Transverse colon (tissue), 4 donors: ENCODE measurements at places on chromosomes 7 and 10. TPM values are rescaled to one million over a fixed set of nuclear protein-coding genes. Genes with fewer than 3 reads are reported as not detected.

The ACTL6B gene
- total RNA-seq, result not detected

The CDHR1 gene
- 44.3 TPM for total RNA-seq

- no peaks in the 10 kb centered on the region for H3K27me3 ChIP-seq
- H3K27ac ChIP-seq, result no peak overlapping the region
- peaks cover 32% of the 10 kb centered on the region for H3K4me1 ChIP-seq
- H3K4me3 ChIP-seq, result no peak overlapping the region
- H3K36me3 ChIP-seq, result no peaks in the 10 kb centered on the region
These were observed 477.4 kb upstream of the KLF6 start for GRCh38 chr10:4262449-4262848.

DNA sequence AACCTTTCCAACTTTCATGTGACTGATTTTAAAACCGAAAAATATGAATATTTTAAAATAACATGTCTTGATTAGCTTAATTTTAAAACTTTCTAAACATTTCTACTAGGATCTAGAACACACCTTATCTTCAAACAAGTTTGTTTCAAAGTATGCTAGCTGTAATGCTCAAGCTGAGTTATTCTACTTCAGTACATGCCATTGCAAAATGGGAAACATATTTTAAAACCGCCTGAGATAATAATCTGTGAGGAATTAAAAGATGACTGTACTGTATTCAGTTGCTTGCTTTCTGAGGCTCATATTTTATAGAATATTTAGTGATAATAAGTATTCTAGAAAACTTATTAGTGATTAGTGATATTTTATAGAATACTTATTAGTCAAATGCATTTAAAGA is 99.6 kb downstream of the LMBR1 start:
- H3K4me1 ChIP-seq, result no peaks in the 10 kb centered on the region
- H3K36me3 ChIP-seq, result no peaks in the 10 kb centered on the region
- H3K27me3 ChIP-seq, result no peaks in the 10 kb centered on the region
- DNase-seq, result no peak

DNA sequence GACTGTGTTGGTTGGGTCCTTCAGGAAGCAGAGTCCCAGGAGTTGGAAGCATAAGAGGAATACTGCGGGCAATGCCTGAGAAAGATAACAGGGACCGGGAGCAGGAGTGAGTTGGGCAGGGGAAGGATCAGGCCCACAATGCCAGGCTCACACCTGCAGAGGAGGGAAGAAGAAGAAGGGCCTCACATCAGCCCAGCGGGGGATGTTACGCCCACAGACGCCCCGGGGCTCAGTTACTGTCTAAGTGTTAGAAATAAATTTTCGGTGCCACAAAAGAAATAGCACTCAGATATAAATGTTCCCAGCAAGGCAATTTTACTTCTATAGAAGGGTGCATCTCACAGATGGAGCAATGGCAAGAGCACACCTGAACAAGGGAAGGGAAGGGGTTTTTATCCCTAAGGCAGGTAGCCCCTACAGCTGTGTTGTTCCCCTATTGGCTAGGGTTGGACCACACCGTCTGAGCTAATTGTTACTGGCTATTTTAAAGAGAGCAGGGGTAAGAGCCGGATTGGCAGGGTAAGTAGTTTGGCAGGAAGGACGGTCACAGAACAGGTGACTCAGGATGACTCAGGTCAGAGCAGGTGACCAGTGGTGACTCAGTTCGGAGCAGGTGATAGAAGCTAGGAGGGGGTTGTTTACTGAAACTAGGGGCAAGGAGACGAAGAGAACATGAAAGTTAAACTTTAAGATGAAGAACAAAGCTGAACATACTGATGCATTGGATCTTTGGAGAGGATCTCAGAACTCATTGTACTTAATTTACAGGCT is at the start of gene NOS3:
Gene NOS3, plus strand, starts transcription at position 602 of the 771 bp plus-strand sequence. CDS start 2,787 bp downstream, outside the sequence.
- peaks cover 25% of the 10 kb centered on the region for H3K4me1 ChIP-seq
- no peak within 1 kb of the TSS for H3K4me3 ChIP-seq
- no peaks in the 10 kb centered on the region for H3K36me3 ChIP-seq

- no peak overlapping the region for H3K4me3 ChIP-seq
- no peaks in the 10 kb centered on the region for H3K36me3 ChIP-seq
- no peaks in the 10 kb centered on the region for H3K27me3 ChIP-seq
- H3K27ac ChIP-seq, result no peak overlapping the region
- no peak for DNase-seq
These were observed 68.9 kb upstream of the ANTXRL start for GRCh38 chr10:46217752-46218453.

- H3K36me3 ChIP-seq, result no peaks in the 10 kb centered on the region
- no peak overlapping the region for H3K4me3 ChIP-seq
- H3K27ac ChIP-seq, result no peak overlapping the region
- H3K4me1 ChIP-seq, result no peaks in the 10 kb centered on the region
These were observed 10.5 kb upstream of the ZNF212 start for GRCh38 chr7:149228831-149229471.

- peak overlapping the region; percentile 77 for H3K4me3 ChIP-seq
- no peaks in the 10 kb centered on the region for H3K36me3 ChIP-seq
- no peak for DNase-seq
- H3K4me1 ChIP-seq, result peaks cover 36% of the 10 kb centered on the region
- H3K27me3 ChIP-seq, result no peaks in the 10 kb centered on the region
- H3K27ac ChIP-seq, result peak overlapping the region; percentile 90
These were observed 644 bp downstream of the BUD23 start for GRCh38 chr7:73683788-73684693.

- no peak overlapping the region for H3K4me3 ChIP-seq
- no peak overlapping the region for H3K27ac ChIP-seq
- no peak for DNase-seq
These were observed 241.7 kb downstream of the TMEM26 start for GRCh38 chr10:61211468-61211867.

DNA sequence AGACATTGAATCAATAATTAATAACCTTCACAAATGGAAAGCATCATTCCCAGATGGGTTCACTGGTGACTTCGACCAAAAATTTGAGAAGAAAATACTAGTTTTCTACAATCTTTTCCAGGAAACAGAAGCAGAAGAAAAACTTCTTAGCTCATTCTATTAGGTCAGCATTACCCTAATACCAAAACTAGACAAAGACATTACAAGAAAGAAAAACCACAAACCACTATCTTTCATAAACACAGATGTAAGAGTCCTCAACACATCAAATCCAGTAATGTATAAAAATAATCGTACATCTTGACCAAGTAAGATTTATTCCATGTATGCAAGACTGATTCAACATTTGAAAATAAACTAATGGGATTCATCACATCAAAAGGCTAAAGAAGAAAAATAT is 64.0 kb upstream of the CDK1 start:
- DNase-seq, result no peak
- H3K4me1 ChIP-seq, result no peaks in the 10 kb centered on the region
- no peak overlapping the region for H3K27ac ChIP-seq
- H3K4me3 ChIP-seq, result no peak overlapping the region

DNA sequence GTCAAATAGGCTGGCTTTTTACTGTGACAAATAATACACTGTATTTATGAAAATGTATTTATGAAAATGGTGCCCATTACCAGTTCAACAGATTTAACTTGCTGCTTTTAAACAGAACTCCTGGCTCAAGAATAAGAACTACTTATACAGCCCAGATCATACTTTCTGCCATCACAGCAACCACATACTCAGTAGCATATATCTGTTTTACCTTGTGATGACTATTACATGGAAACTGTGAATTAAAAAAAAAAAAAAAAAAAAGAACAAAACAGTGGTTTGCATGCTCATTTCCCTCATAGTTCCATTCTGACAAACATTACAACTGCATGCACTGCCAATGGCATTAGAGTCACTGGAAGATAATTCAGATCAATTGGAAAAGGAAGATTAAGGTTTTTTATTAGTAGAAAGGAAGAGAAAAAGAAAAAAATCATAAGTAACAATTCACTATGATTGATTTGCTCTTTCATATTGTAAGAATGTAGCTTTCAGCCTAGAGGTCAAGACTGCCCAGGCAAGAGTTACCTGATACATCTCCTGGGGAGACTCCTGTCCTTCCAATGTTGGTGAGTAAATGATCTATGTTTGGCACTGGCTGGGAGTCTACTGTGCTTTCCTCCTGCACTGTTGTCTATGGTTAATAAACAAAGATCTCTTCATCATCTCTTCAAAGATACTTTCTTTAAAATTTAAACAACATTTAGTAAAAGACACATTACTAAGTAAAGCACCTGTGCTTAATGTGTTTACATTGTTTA is 132.8 kb downstream of the ARHGAP21 start:
- no peak overlapping the region for H3K27ac ChIP-seq
- no peaks in the 10 kb centered on the region for H3K36me3 ChIP-seq
- H3K4me3 ChIP-seq, result no peak overlapping the region
- no peaks in the 10 kb centered on the region for H3K4me1 ChIP-seq

DNA sequence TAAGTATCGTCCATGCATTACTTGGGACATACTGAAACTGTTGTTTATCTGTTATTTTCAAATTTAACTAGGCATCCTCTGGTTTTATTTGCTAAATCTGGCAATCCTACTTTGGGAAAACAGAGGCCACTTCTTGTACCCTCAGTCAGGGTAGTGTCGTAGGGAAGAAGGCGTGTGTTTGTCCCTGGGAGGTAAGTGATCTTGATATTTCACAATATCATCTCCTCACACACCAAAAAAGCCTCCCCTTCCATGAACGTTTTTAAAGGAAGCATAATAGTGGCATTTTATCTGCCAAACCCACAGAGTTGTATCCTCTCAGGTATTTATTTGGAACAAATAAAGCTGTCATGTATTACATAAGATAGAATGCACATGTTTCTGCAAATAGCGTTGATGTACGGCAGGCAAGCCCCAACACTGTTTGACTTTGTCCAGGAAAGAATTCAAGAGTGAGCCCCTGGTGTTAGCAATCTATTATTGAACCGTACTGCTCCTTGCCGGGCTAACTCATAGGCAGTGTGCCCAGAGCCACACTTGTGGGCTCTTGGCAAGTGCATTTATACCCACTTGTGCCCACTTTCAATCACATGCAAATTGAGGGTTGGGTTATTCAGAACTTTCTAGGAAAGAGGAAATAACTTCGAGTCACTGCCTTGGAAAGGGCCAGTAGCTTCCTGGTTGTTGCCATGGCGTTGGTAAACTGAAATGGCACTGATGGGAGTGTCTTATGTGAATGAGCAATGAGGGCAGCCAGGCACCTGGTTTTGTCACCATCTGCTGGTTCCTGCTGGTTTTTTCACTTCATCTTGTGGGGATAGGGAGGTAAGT is 266.0 kb downstream of the USP6NL start:
- no peaks in the 10 kb centered on the region for H3K36me3 ChIP-seq
- DNase-seq, result peak; percentile 36
- H3K4me1 ChIP-seq, result no peaks in the 10 kb centered on the region
- H3K27ac ChIP-seq, result peak overlapping the region; percentile 16
- H3K4me3 ChIP-seq, result no peak overlapping the region

- H3K27ac ChIP-seq, result no peak overlapping the region
- peak; percentile 11 for DNase-seq
- H3K36me3 ChIP-seq, result no peaks in the 10 kb centered on the region
- no peaks in the 10 kb centered on the region for H3K27me3 ChIP-seq
- H3K4me3 ChIP-seq, result no peak overlapping the region
These were observed 29.4 kb downstream of the CDK14 start for GRCh38 chr7:90625562-90625961.

GRCh38 chr7:120725376-120726039 is 132.4 kb downstream of the TSPAN12 start:
- H3K27ac ChIP-seq, result no peak overlapping the region
- no peak overlapping the region for H3K4me3 ChIP-seq
- DNase-seq, result no peak
- peaks cover 4% of the 10 kb centered on the region for H3K27me3 ChIP-seq
- peaks cover 8% of the 10 kb centered on the region for H3K4me1 ChIP-seq
- no peaks in the 10 kb centered on the region for H3K36me3 ChIP-seq

The LEP gene
- total RNA-seq, result 1.1 TPM

DNA sequence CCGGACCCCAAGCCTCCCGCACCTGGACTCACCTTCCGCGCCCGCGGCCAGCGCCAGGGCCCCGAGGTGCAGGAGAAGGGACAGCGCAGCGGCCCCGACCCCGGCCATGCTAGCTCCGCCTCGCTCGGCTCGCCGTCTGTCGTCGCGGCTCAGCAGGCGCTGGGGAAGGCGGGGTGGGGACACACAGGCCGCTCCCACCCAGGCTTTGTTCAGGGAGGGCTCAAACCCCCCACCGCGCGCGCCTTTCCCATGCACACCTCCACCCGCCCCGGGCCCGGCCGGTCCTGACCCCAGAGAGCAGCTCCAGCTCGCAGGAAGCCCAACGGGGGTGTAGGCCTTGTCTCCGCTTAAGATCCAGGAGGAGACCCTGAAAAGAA is at the start of gene KCP:
Gene KCP, minus strand, starts transcription at position 141 of the 377 bp plus-strand sequence. Its CDS starts 33 bp downstream, at position 108.
- H3K4me3 ChIP-seq, result peak within 1 kb of the TSS; percentile 7
- H3K27ac ChIP-seq, result no peak within 1 kb of the TSS
- H3K36me3 ChIP-seq, result no peaks in the 10 kb centered on the region
- H3K4me1 ChIP-seq, result peaks cover 31% of the 10 kb centered on the region
- DNase-seq, result no peak

The PNLIP gene
- not detected for total RNA-seq

The CUL2 gene
- total RNA-seq, result 15.4 TPM

DNA sequence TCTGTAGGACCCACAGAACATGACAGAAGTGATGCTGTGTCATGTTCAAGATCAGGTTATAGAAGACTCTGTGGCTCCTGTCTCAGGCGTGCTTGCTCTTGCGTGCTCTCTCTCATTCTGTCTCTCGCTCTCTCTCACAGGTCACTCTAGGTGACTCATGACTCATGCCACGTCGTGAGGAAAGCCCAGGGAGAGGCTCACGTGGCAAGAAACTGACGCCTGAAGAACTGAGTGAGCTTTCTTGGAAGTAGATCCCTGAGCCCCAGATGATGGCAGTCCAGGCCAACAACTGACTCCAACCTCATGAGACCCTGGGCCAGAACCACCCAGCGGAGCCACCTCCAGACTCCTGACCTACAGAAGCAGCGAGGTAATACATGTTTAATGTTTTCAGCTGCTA is 103.3 kb downstream of the DNMBP start:
- no peak overlapping the region for H3K27ac ChIP-seq
- peaks cover 13% of the 10 kb centered on the region for H3K4me1 ChIP-seq
- H3K4me3 ChIP-seq, result no peak overlapping the region
